ENCODE measurements at places on chromosomes 7 and 10.

GRCh38 chr10:125062914-125063230 lies 97.5 kb downstream of the CTBP2 start:
- DNase-seq: no peak

GRCh38 chr10:86020134-86020533 lies 346.5 kb downstream of the GRID1 start:
- no peak for DNase-seq

DNA sequence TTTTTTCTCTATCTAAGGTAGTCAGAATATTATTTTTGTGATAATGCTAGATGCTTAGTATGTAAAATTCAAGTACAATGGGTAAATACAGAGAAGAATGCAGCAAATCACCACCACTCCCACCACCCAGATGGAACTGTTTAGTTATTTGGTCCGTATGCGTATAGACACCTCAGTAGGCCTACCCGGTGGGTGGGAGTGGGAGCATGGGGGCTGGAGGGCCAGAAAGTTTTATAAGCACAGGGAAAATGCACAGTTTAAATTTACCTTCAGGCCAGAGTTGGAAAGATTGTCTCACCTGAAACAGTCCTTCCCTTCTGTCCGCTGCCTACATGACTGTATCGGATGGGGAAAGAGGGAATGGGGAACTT lies 15.5 kb downstream of the CHST3 start:
- no peak for DNase-seq

GRCh38 chr7:4054158-4054557 lies 627.9 kb upstream of the FOXK1 start:
- no peak for DNase-seq

- DNase-seq: no peak
Observed at GRCh38 chr10:8278099-8278498, 223.6 kb downstream of the GATA3 start.

Measured in stimulated activated CD8-positive, alpha-beta memory T cell treated with anti-CD3 and anti-CD28 coated beads, Interleukin-4, amount 100 ng/mL, for 1 hour (primary cell).